ENCODE measurements at places on chromosomes 6 and 20.

GRCh38 chr6:15090145-15090579 lies 155.7 kb upstream of the JARID2 start:
- DNase-seq: no peak

- no peak for DNase-seq
These were observed 139.3 kb downstream of the UNC5CL start for GRCh38 chr6:40899684-40900155.

- no peak for DNase-seq
These were observed 56.1 kb upstream of the SGK1 start for GRCh38 chr6:134373993-134374392.

DNA sequence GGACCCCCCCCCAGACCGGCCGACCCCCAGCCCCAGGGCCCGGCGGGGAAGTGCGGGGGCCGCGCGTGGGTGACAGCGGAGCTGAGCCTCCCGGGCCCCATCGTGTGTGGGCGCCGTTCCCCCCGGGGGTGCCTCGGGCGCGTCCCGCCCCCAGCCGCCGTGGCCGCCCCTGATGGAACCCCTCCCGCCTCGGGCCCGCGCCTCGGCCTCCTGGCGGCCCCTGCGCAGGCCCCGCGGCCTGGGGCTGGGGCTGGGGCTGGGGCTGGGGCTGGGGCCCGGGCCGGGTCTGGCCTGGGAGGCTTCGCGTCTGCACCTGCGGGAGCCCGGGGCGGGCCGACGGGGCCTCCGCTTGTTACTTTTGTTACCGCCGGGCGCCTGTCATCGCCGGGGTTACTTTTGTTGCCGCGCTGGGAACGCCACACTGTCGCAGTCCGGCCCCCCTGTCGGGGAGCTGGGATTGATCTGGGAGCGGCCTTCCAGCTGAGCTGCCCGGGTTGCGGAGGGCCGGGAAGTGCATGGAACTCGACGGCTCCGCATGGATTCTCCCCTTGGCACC lies 598 bp downstream of the OGFR start:
- DNase-seq: no peak

GRCh38 chr6:158879180-158879579 lies 60.0 kb upstream of the EZR start:
- no peak for DNase-seq

- no peak for DNase-seq
These were observed 352.4 kb downstream of the TBC1D32 start for GRCh38 chr6:120981835-120982234.

- DNase-seq: no peak
These were observed 3.9 kb upstream of the DEF6 start for GRCh38 chr6:35293681-35294080.

DNA sequence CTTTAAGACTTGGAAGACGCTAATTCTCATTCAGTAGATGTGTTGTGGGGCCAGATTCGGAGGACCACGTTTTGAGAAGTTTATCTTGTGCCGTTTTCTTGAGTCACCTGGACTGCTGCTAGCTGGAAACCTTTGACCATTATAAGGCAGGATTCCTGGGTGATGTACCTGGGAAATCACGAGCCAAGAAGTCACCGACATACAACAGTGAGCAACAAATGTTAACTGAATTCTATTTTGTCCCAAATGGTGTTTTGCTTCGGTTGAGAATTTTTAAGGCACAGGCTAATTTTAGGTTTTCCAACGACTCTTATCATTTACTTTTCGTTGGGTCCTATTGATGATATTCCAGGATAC lies 93.4 kb upstream of the BTN3A2 start:
- no peak for DNase-seq

DNA sequence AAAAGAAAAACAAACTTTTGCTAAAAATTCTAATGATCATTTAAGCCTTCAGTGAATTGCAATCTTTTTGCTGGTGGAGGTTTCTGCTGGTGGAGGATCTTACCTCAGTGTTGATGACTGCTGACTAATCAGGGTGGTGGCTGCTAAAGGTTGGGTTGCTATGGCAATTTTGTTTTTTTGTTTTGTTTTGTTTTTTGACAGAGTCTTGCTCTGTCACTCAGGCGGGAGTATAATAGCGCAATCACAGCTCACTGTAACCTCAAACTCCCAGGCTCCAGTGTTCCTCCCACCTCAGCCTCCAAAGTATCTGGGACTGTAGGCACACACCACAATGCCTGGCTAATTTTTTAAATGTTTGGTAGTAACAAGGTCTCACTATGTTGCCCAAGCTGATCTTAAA lies 94.7 kb downstream of the ANKRD6 start:
- no peak for DNase-seq

DNA sequence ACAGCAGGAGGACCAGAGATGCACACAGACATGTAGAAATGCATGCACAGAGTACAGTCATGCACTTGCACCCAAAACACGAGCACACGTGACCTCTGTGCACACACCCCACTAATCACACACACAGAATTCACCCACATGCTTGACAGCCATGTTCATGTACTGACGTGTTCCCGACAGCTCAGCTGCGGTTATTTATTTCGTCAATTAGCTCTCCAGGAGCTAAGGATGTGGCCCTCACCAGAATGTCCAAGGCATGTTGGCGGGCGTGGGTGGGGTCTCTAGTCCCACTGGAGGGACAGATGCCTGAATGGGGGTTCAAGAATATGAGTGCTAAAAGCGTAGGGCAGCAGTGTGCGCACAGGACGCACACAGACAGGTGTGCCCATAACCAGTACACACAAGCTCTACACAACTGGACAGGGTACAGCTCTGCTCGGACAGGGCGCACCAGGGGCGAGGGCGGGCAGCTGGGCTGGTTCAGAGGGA lies 571 bp upstream of the PRPF6 start:
- no peak for DNase-seq

DNA sequence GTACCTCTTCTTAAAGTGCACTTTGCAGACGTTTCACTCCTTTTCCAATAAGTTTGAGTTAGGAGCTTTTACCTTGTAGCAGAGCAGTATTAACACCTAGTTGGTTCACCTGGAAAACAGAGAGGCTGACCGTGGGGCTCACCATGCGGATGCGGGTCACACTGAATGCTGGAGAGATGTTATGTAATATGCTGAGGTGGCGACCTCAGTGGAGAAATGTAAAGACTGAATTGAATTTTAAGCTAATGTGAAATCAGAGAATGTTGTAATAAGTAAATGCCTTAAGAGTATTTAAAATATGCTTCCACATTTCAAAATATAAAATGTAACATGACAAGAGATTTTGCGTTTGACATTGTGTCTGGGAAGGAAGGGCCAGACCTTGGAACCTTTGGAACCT lies 9.9 kb upstream of the EFCAB8 start:
- DNase-seq: no peak

DNA sequence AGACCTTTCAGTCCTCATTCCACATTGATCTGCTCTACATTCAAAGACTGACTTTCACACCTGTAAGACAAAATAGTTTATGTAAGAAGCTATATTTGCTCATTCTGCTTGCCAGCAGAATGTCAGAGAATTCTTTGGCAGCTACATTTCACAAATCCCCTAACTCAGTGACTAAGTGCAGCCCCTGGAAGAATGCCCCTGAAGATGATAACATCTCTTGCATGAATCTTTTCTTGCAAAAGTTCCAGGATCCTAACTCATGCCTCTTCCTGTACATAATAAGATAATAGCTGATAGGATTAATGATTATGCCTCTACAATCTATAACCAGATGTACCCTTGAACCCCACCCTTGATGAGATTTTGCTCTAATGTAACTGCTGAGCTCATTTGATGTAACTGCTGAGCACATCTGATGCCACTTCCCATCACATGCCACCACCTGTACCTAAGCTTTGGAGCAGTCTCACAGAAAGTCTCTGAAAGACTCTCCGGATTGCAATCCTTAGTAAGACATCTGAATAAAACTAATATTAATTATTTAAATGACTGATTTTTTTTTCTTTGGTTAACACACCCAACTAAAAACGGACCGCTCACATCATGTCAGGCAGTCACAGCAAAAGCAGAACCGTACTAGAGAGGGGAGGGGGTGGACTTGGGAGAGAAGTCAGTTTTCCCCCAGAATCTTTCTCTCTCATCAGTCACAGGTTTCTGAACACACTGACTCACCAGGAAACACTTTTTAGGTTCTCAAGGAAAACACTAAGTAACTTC lies 684 bp upstream of the DNAH8 start:
- DNase-seq: no peak

DNA sequence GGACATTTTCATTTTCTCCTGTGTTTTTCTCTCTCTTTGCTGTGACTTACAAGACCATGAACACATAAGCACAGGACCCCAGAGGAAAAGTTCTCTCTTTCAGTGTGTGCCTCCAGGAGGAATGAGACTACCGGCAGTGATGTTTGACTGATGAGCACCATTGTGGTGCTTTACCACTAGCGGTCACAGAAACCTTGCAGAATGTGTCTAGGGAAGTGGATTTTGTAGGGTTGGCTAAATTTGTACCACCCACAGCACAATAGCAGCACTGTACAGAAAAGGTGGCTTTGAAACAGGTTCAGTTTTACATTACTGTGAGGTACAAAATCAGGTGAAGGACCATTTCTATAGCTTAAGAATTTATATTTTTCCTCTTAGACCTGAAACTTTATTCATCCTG lies 301.9 kb upstream of the SUPT3H start:
- DNase-seq: no peak

DNA sequence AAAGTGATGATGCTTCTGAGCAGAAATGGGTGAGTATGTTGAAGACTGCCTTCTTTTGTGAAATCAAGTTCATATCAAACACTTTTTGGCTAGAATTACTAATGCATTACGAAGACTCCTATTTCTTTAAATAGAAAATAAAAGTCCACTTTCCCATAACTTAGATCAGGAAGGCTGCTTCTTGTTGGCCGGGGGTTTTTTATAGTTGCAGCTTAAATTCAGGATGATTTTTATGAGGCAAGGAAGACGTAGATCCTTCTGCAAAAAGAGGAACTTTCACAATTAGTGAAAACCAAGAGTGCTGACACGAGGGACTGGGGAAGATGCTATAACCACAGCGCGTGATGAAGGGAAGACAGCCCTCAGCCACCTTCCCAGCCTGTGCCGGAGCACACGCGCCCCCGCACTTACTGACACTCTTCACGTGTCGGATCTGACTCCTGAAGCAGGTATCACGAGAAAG lies 206.1 kb upstream of the PRDM1 start:
- no peak for DNase-seq

- no peak for DNase-seq
These were observed 113.0 kb upstream of the EYA4 start for GRCh38 chr6:133128191-133128590.

DNA sequence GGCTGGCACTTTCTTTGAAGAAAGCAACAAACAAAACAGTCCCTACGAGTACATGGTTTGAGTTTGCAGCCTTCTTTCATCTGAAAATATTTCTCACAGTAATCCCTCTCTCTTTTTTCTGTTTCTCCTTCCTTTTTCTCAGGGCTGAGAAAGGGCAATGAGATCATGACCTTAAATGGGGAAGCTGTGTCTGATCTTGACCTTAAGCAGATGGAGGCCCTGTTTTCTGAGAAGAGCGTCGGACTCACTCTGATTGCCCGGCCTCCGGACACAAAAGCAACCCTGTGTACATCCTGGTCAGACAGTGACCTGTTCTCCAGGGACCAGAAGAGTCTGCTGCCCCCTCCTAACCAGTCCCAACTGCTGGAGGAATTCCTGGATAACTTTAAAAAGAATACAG lies 80.7 kb upstream of the CLDN20 start:
- no peak for DNase-seq

GRCh38 chr6:78614961-78615360 lies 252.4 kb upstream of the IRAK1BP1 start:
- no peak for DNase-seq

GRCh38 chr6:81476881-81477280 lies 275.6 kb downstream of the TENT5A start:
- DNase-seq: no peak

DNA sequence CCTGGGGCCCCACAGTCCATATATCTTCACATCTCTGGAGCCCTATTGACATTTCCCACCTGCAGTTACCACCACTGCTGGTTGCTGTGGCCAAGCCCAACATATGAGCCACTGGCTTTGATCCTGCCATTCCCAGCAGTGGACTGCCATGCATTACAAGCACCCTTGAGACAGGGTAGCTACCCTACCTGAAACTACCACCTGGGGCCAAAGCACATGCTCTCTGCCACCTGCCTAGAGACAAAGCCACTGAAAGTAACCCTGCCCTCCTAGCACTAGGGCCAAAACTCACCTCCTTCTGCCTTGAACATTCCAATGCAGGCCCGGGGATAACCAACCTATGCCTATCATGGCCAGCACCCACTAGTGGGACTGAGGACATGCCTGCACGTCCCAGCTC lies 255.5 kb upstream of the KHDRBS2 start:
- DNase-seq: no peak

GRCh38 chr6:5644523-5645185 lies 362.1 kb downstream of the NRN1 start:
- no peak for DNase-seq

DNA sequence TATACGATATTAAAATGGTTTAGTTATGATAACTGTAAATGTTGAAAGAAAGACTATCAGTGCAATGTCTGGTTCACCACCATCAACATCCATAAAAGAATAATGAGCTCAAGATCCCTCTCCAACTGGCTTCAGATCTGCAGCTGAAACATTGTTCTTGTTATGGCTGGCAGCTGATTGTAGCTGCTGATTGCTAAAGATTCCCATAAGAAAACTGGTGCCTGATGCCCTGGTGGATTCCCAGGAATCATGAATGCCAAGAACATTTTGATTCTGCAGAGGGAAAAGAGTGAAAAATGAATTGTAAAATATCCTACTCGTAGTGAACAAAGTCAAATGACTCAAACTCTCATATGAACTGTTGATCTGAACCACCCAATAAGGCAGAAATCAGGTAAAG lies 1160.2 kb downstream of the EPHA7 start:
- DNase-seq: no peak

GRCh38 chr20:5160882-5161281 lies 34.1 kb downstream of the CDS2 start:
- no peak for DNase-seq

DNA sequence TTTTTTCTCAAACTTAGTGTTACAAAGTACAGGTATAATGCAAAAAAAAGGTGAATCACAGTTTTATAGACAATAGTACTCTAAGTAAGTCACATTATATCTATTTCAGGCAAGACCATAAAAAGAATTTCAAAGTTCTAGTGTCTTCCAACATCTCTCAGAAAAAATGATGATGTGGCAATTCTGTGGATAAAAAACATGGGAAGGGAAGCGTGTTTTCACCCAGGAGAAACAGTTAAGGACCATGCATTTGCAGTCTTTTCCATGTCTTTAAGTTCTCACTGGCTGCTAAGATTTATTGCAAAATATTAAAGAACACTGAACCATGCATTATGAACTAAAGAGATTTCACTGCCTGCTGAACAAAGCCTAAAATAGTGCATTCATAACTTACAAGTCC lies 1.8 kb downstream of the SSR1 start:
- DNase-seq: no peak

DNA sequence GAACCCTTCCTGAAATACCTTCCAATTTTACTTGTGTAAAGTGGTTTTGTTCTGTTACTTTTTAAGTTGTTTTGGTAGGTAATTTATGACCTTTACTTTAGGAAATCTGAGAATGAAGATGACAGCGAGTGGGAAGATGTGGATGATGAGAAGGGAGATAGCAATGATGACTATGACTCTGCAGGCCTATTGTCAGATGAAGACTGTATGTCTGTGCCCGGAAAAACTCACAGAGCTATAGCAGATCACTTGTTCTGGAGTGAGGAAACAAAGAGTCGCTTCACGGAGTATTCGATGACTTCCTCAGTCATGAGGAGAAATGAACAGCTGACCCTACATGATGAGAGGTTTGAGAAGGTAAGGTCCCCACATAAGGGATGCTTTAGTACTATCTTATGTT lies 6.6 kb upstream of the ZC2HC1B start:
- no peak for DNase-seq

GRCh38 chr6:28988536-28989311 lies 16.4 kb downstream of the ZNF311 start:
- peak; percentile 25 for DNase-seq

GRCh38 chr20:63772781-63773518 lies 33.4 kb downstream of the SLC2A4RG start:
- no peak for DNase-seq
